Osteoblast (primary cell): ENCODE measurements at places on chromosomes 3 and 15. TPM values are rescaled to one million over a fixed set of nuclear protein-coding genes. Genes with fewer than 3 reads are reported as not detected.

The HESX1 gene
- 0.29 and 0.72 TPM in 2 replicates for total RNA-seq

The FBXL22 gene
- 0.59 and 1.8 TPM in 2 replicates for total RNA-seq

The SLC15A2 gene
- under 0.01 and 0.29 TPM in 2 replicates for total RNA-seq

- no peak overlapping the region for H3K27ac ChIP-seq
- H3K4me3 ChIP-seq = no peak overlapping the region
- H3K4me1 ChIP-seq = peaks cover 25% of the 10 kb centered on the region
- no peak for DNase-seq
These were observed 26.3 kb downstream of the CDCP1 start for GRCh38 chr3:45119824-45120358.

DNA sequence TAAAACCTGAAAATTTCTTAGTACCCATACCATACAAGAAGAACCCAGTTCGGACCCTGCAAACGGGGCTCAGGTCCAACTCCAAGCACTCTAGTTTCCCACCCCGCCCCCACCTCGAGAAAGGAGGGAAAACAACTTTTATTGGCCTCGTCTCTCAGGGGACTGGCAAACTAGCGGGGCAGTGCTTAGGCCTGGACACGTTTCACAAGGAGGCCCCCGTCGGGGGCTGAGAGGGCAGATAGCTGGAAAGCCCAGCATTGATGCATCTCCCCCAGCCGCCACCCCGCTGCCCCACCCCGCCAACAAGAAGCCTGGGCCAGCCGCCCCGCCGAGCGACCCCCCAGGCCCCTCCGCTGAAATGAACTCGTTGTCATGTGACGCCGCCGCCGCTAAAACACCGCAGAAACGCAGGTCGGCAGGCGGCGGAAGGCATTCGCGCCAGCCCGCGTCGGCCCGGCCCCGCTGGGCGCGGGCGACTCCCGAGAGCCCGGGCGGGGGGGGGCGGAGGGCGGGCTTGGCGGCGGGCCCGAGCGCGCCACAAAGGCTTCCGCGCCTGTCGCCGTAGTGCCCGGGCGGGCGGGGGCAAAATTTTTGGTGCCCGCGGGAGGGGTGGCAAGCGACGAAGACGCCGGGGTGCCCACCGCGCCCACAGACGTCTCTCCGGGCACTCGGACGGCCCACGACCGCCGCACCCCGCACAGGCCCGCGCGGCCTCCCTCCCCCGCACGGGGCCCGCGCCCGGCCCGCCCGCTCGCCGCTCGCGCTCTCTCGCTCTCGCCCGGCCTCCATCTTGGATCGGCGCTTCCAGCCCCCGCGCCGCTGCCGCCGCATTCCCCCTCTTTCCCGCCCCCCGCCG lies 634 bp downstream of the STAG1 start:
- peak; percentile 90 for DNase-seq
- no peaks in the 10 kb centered on the region for H3K27me3 ChIP-seq
- peak overlapping the region; percentile 91 for H3K4me3 ChIP-seq
- no peaks in the 10 kb centered on the region for H3K36me3 ChIP-seq

- no peak overlapping the region for H3K4me3 ChIP-seq
- H3K27ac ChIP-seq = peak overlapping the region; percentile 6
- H3K36me3 ChIP-seq = peaks cover 2% of the 10 kb centered on the region
- no peaks in the 10 kb centered on the region for H3K27me3 ChIP-seq
These were observed 19.2 kb downstream of the PXK start for GRCh38 chr3:58351920-58352319.

DNA sequence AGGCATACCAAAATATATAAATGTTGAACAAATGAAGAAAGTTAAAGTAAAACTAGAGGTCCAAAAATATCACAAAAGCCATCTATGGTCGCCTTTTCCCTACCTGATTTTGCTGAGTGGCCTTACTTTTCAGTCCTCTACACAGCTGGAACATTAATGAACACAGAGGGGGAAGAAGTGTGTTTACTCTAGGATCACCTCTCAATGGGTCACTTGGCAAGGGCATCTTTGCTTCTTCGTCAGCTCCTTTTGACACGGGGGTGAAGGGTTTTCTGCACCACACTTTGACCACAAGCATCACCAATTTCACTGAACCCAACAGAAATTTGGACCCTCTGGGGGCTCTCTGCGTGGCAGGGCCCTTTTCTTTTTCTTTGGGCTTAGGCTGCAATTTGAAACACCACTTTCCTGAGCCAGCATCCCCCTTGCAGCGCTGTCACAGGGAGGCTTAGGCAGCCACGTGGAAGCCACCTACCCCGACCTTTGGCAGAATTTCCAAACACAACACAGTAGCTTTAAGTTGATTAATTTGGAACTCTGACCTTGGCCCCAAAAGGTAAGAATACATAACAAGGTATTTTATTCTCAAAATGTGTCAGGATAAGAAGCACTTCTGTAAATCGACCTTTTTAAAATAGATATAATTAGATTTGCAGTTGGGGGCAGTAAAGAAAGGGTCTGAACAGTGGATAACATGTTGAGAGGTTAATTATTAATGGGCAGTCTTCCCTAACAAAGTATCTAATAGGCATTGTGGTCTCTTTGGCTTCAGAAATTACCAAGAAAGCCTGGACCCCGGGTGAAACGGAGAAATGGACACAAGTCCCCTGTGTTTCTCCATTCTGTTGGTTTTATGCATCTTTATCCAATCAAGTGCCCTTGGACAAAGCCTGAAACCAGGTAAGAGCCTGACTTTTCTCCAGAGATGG lies at the start of gene LIPC:
LIPC (plus strand) TSS at position 771 of the 929 bp plus-strand sequence; CDS start at position 813, 42 bp downstream.
- peaks cover 4% of the 10 kb centered on the region for H3K27me3 ChIP-seq
- no peak within 1 kb of the TSS for H3K27ac ChIP-seq
- H3K36me3 ChIP-seq = no peaks in the 10 kb centered on the region
- H3K4me1 ChIP-seq = no peaks in the 10 kb centered on the region
- no peak within 1 kb of the TSS for H3K4me3 ChIP-seq

DNA sequence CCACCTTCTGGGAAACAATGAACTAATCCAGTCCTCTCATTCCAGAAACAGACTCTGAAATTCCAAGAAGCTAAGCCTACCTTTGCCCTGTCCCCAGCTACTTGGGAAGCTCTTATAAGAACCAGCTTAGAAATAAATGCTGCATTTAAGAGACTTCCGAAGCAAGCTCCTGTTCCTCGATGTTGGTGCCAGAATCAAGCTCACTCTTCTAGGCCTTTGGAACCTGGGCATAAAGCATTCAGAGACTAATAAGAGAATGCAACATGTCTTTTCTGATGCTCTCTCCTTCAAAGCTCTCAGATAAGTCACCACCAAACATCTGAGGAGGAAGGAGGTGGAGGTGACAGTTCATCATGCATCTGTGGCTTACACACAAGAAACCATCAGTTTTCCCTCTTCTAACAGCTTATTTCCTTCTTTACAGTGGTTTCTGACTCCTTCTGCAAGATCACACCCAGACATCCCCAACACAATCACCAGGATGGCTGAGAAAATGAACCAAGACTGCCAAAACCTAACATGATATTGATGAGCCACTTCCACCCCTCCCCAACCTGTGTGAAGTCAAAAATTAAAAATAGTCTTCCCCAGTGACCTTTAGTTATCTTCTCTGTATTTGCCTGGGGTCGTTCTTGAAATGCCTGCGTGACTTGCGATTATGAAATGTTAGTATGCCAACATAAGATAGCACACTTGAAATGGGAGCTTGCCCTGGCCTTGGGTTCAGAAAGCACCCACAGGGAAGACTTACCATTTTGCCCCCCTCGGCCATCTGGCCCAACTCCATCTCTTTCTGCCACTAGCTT lies 11.5 kb downstream of the ARHGEF3 start:
- no peak overlapping the region for H3K27ac ChIP-seq
- no peaks in the 10 kb centered on the region for H3K27me3 ChIP-seq
- H3K36me3 ChIP-seq = no peaks in the 10 kb centered on the region
- no peak overlapping the region for H3K4me3 ChIP-seq
- DNase-seq = no peak

- no peak overlapping the region for H3K4me3 ChIP-seq
- H3K27me3 ChIP-seq = no peaks in the 10 kb centered on the region
- no peaks in the 10 kb centered on the region for H3K4me1 ChIP-seq
- no peak overlapping the region for H3K27ac ChIP-seq
These were observed 109.1 kb downstream of the COL6A6 start for GRCh38 chr3:130626049-130626448.

GRCh38 chr3:85270488-85270887 lies 311.7 kb downstream of the CADM2 start:
- no peak for DNase-seq
- H3K4me1 ChIP-seq = no peaks in the 10 kb centered on the region
- H3K27ac ChIP-seq = no peak overlapping the region
- no peaks in the 10 kb centered on the region for H3K36me3 ChIP-seq

DNA sequence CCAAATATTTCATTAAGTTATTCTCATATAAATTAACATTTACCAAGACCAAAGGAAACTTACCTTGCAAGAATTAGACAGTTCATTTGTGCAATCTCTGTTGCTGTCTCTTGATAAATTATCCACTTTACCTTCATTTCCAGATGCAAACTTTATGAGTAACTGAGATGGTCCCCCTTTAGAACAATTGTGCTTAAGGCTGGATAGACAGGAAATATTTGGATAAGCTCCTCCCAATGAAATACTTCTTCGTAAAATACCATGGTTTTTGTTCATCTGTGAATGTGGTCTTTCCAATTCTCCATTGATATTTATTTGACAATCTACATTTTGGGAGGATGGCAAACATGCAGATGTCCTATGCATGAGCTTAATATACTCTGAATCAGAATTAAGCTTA lies 78.2 kb downstream of the NEDD4 start:
- DNase-seq = no peak
- H3K27me3 ChIP-seq = no peaks in the 10 kb centered on the region
- peak overlapping the region; percentile 67 for H3K4me3 ChIP-seq
- no peaks in the 10 kb centered on the region for H3K36me3 ChIP-seq
- peak overlapping the region; percentile 72 for H3K27ac ChIP-seq
- peaks cover 34% of the 10 kb centered on the region for H3K4me1 ChIP-seq

GRCh38 chr15:78880813-78881212 lies 8.1 kb downstream of the MORF4L1 start:
- H3K4me1 ChIP-seq = peaks cover 55% of the 10 kb centered on the region
- H3K27me3 ChIP-seq = no peaks in the 10 kb centered on the region
- H3K4me3 ChIP-seq = no peak overlapping the region
- no peak for DNase-seq
- H3K36me3 ChIP-seq = peaks cover 51% of the 10 kb centered on the region
- no peak overlapping the region for H3K27ac ChIP-seq

DNA sequence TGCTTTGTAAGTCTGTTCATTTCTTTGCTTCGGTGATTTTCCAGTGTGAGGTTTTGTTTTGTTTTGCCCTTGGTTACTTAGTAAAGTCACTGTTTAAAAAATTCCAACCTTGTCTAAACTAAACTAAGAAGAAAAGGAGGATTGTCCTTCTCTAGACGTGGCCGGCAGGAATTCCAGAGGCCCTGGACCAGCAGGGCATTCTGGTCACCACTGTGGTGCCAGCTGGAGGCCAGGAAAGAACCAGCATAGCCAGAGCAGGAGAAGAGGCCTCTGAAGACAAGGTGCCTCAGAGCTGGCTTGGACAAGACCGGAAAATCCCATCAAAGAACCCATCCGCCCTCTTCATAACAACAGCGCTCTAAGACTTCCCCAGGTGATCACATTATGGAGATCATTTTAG lies 8.2 kb downstream of the PLOD2 start:
- peak overlapping the region; percentile 35 for H3K27ac ChIP-seq
- H3K4me1 ChIP-seq = peaks cover 56% of the 10 kb centered on the region
- DNase-seq = no peak
- no peak overlapping the region for H3K4me3 ChIP-seq
- peaks cover 45% of the 10 kb centered on the region for H3K36me3 ChIP-seq

GRCh38 chr15:57054204-57054750 lies 135.8 kb downstream of the TCF12 start:
- H3K27me3 ChIP-seq = no peaks in the 10 kb centered on the region
- H3K27ac ChIP-seq = no peak overlapping the region
- DNase-seq = peak; percentile 48
- H3K4me1 ChIP-seq = peaks cover 29% of the 10 kb centered on the region
- no peaks in the 10 kb centered on the region for H3K36me3 ChIP-seq

- peak overlapping the region; percentile 94 for H3K4me3 ChIP-seq
- H3K4me1 ChIP-seq = peaks cover 51% of the 10 kb centered on the region
- H3K36me3 ChIP-seq = no peaks in the 10 kb centered on the region
- H3K27ac ChIP-seq = no peak overlapping the region
These were observed 73.8 kb downstream of the RBPMS2 start for GRCh38 chr15:64701482-64702184.

DNA sequence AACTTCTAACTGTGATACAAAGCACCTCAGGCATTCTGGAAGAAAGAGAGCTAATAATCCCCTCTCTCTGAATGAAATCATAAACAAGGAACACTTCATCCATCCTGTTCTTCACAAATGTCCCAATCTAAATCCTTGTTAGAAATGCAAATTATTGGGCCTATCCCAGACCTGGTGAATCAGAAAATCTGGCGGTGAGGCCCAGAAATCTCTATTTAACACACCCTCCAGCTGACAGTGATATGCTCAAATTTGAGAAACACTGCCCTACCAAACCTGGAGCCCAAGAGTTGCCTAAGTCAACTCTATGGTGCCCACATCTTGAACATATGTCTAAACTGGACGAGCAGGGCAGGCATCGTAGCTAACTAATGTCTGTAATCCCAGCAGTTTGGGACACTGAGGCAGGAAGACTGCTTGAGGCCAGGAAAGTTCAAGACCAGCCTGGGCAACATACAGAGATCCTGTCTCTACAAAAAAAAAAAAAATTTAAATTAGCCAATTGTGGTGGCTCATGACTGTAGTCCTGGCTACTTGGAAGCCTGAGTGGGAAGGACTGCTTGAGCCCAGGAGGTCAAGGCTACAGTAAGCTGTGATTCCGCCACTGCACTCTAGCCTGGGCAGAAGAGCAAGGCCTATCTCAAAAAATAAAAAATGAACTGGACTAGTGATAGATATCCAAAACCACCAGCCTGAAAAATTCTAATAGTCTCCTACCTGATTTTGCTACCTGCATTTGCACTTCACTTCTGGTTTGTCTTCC lies 23.1 kb downstream of the SCAP start:
- no peaks in the 10 kb centered on the region for H3K4me1 ChIP-seq
- no peaks in the 10 kb centered on the region for H3K27me3 ChIP-seq
- DNase-seq = no peak
- H3K27ac ChIP-seq = no peak overlapping the region

GRCh38 chr3:196974661-196975060 lies 6.0 kb upstream of the PIGZ start:
- H3K27ac ChIP-seq = no peak overlapping the region
- H3K4me1 ChIP-seq = peaks cover 12% of the 10 kb centered on the region
- H3K27me3 ChIP-seq = no peaks in the 10 kb centered on the region
- H3K4me3 ChIP-seq = no peak overlapping the region
- H3K36me3 ChIP-seq = no peaks in the 10 kb centered on the region
- no peak for DNase-seq

DNA sequence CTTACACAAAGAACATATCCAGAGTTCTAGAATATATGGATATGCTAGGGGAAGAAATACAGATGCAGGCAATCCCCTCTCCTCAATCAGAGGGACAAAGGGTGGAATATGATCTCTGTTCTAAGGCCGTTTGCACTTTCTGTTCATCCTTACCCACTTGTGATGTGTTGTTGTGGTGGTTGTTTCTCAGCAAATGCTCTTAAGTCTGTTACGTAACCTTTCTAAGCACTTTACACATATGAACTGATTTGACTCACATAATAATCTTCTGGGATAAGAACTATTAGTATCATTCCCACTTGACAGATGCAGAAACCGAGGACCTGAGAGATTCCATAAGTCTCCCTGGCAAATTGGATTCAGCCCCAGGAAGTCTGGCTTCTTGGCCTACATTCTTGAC lies 40.5 kb downstream of the NGRN start:
- no peak overlapping the region for H3K4me3 ChIP-seq
- H3K4me1 ChIP-seq = no peaks in the 10 kb centered on the region
- no peaks in the 10 kb centered on the region for H3K27me3 ChIP-seq
